ENCODE measurements at places on chromosomes 4 and X.

DNA sequence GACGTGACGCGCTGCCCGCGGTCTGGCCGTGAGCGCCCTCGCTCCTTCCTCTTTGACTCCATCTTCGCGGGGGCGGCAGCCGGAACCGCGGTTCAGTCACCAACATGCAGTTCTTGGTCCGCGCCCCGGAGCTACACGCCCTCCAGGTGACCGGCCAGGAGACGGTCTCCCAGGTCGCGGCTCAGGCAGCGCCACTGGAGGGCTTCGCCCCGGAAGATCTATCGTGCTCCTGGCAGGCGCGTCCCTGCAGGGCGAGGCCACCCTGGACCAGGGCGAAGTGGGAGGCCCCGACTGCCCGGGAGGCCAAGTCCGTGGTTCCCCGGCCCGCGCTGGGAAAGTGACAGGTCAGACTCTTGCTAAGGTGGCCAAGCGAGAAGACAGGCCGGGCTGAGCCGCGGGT, 2.9 kb downstream of the TRIML2 start:
- DNase-seq, result no peak

DNA sequence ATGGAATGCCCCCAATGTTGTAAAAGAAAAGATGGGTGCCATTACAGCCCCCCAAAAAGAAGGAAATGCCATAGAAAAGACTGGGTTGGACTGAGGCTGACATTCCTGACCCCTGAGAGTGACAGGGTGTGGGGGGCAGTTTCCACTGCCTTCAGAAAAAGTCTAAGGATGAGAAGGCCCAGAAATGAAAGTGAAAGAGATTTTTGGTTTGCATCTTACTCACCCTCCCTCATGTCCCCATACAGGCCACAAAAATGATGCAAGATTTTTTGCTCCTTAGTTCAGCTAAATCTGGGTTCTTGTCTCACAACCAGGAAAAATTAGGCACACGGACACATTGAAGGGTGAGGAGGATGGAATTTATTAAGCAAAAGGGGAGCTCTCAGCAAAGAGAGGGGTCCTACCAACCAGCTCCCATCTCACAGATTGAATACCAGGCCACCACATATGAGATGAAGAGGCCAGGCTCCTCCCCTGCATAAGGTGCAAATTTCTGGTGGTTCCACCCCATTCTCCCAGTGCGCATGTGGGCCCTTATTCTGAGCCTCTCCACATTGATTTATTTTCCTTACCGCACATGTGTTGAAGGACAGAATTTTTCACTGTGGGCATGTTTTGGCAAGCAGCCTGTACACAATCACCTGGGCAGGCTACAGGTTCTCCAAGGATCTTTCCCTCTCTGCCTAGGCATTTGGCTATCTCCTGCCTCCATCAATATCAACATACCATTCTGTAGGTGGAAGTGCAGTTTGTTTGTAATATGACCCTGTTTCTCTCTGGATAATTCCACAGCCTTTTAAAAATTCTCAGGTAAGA, 18.8 kb downstream of the PPP4R3C start:
- no peak for DNase-seq

DNA sequence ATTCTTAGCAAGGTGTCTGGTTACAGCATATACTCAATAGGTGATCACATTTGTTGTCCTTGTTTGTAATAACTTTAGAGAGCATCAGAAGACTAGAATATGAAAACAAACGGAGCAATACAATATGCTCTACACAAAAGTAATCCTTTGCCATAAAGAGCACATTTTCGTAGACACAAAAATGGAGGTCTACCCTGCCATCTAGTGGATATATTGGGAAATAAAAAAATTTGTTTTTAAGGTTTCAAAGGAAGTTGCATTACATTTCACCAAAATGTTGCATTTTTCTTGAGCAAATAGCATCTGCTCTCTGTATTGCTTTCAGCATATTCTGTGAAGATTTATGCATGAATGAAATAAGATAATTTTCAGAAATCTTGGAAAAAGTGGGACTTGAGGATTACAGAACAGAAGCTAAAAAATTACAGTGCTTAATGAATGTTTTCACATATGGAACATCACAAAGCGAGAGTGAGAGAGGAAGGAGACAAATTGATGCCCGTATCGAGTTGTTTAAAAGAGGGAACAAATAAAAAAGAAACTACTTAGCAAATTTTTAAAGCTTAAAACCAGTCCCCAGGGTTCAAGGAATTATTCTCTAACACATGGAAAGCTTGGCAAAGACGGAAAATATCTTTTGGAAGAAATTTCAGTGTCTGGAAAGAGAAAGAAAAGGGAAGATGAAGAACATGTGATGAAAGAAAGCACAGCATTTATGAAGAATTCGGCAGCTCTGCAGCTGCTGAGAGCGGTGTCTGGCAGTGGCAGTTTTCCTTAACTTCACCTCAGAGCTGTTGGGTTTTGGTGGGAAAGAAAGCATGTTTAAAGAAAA, 390.1 kb downstream of the ANKRD50 start:
- no peak for DNase-seq

DNA sequence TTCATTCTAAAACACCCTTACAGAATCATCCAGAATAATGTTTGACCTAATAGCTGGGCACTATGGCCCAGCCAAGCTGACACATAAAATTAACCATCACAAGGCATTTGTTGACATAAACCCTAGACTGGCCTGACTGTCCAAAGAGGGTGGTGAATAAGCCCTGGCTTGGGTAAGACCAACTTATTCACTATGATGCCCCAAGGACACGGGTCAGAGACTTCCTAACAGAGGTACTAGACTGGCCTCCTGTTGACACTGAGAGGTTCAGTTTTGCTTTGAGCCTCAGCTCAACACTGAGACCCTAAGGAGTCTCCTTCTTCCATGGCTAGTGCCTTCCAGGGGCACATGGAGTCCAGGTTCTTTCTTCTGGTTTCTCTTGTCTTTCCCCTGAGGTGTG, 21.3 kb downstream of the FGF2 start:
- DNase-seq, result no peak

- DNase-seq, result no peak
Measured at GRCh38 chr4:6112606-6113290, 87.6 kb downstream of the JAKMIP1 start.

DNA sequence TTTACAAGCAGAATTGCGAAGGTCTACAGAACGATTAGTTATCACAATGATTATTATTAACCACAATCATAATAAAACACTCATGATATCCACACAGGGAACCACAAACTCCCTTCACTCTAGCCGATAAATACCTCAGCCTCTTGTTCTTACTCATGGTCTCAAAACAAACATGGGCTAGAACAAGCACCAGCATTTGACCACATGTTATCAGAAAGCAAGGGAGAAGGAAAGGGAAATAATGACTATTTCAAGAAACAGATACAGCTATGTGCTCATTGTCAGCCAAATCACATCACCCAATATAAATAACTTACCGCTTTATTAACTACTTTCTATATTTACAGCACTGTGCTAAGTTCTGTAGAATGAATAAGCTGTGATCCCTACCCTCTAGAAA, 663.2 kb upstream of the HTR2C start:
- no peak for DNase-seq

- DNase-seq, result peak; percentile 8
Measured at GRCh38 chrX:40010550-40011321, 87.0 kb downstream of the BCOR start.

DNA sequence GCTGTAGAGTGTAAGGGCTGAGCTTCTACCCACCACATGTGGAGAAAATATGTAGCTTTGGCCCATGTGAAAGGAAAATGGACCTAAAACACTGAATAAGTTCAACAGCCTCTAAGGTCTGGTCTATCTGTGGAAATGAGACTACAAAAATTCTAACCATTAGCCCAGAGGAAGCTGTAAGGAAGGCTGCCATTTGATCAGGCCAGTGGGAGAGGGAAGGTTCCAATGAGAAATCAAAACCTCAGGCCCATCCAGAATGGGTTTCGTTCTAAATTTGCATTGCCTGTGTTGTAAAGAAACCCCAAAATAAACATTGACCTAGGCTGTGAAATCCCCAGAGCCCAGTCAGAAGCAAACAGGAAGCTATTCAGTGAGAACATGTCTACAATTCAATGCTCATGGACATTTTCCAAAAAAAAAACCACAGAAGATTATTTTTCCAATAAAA, 320.4 kb upstream of the SLC7A11 start:
- DNase-seq, result no peak

DNA sequence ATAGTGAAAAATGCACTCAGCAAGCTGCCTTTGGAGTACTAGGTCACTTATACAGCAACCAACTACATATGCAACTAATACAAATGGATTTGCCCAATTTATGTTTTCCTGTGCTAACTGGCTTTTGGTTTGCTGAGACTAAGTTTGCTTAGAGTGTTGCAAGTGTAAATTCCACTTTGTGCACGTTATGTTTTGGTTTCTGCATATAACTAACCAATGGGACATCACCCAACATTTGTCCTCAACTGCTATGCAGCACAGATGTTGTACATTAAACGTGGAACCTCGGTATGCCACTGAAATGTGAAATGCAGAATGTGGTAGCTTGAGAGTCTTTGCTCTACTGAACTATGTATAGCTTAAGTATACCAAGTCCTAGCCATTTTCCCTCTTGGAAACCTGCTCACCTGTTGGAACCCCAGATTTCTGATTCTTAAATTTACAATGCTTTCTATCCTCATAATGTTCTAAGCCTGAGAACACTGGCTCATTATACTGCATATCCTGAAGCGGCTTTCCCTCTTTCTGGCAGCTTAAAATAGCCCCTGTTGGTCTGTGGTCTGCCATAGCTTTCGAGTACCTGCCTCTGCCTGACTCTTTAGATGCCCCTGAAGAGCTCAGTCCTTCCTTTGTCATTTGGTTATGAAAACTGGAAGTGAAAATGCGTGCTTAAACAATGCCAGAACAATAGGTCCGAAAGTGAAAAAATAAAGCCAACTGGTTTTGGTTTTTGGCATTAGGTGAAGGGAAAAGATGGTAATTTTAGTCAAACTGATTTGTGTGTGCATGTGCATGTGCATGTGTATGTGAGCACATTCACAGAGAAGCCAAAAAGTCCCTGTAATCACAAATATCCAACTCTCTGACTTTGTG, 158.0 kb downstream of the SH2D1A start:
- no peak for DNase-seq

GRCh38 chrX:13190051-13190450, 129.8 kb downstream of the ATXN3L start:
- DNase-seq, result no peak

DNA sequence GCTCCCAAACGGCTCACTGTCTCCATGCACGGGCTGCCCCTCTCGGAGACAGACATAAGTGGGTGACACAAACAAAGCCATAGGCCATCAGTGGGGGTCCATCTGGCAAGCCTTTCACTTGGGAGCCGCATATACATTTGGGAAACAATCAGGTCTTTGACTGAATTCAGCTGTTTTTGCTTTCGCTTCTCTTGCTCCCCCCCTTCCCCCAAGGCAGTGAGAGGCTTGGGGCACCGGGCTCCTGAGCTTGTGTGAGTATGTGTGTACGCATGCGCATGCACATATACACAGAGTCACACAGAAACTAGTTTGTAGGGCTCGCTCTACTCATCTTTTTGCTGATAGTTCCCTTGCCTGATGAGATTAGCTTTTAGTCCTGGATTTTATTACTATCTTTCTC, 284.4 kb downstream of the AFF2 start:
- no peak for DNase-seq

- DNase-seq, result no peak
Measured at GRCh38 chr4:28730304-28730703, 1869.7 kb downstream of the STIM2 start.

DNA sequence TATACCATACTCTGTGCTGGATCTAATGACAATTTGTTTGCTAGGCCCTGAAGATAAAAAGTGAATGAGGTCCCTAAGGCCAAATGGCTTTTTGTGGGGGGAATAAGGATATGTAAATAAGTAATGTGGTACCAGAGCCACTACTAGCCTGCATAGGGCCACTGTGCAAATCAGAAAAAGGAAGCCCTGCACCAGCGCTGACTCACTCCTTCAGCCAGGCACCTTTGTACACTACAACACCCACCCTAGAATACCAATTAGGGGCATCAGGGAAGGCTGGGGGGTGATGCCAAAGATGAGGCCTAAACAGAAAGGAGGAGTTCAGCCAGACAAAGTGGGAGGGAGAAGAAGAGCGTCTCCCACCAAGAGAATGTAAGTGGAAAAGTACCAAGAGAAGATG, 122.2 kb downstream of the CAMK2D start:
- no peak for DNase-seq

GRCh38 chr4:71259280-71259679, 79.5 kb upstream of the SLC4A4 start:
- DNase-seq, result no peak

DNA sequence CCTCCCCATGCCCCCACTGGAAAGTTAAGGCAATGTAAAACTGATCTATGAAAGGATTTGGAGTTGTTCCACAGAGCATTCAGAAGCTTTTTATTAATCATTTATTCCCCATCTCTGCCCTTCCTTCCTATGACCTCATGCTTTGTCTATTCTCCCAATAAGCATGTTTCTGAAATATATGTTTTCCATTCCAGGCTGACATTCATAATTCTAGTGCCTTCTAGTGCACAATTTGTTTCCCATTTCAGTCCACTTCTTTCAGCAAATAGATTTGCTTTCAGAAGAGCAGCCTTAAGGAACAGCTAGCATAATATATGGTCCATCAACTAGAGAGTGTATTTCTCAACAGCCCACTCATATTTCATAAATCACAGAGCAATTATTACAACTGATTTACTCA, 77.1 kb upstream of the ATXN3L start:
- DNase-seq, result no peak

- DNase-seq, result no peak
Measured at GRCh38 chr4:41656572-41657520, 91.7 kb downstream of the PHOX2B start.

GRCh38 chr4:107380190-107380589, 339.8 kb downstream of the PAPSS1 start:
- no peak for DNase-seq

GRCh38 chr4:61872983-61873382, 672.9 kb downstream of the ADGRL3 start:
- no peak for DNase-seq

DNA sequence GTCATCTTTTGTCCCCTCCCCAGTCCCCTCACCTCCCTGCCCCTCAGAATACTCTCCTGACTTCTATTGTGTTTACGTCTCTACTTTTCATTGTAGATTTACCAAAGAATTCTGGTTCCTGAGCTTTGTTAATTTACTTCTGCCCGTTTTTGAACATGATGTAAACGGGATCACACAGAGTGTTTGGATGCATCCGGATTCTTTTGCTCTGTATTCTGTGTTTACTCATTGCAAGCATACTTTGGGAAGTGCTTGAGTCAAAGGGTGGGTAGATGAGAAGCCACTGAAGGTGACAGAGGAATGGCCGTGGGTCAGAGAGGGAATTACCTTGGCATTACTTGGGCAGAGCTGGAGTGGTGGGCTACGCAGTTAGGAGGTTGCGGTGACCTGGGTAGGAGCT, 18.0 kb downstream of the CLCN4 start:
- no peak for DNase-seq

GRCh38 chr4:22241415-22241814, 274.5 kb downstream of the ADGRA3 start:
- DNase-seq, result no peak

DNA sequence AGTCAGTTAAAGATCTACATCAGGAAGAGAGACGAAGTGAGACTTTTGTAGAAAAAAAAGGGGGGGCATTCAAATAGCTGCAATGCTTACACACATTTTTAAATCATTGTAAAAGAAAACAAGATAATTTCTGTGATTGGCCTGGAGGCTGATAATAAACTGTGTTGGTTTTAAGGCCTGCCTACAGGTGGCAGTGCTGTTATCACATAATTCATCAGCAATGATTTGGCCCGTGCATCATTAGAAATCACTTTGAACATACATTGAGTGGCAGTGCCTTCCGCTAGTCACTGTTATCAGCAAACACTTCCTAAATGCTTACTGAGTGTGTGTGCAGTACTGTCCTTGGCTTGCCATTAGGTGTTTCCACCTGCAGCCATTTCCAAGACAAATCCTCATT, 831.9 kb downstream of the TRIML1 start:
- no peak for DNase-seq

GRCh38 chr4:7787067-7787466, 152.6 kb downstream of the AFAP1 start:
- DNase-seq, result no peak

All from activated gamma-delta T cell treated with Interleukin-2 at 50 U/mL for 16 hours (primary cell).